ENCODE measurements at places on chromosomes 4 and X. TPM values are rescaled to one million over a fixed set of nuclear protein-coding genes. Genes with fewer than 3 reads are reported as not detected.

DNA sequence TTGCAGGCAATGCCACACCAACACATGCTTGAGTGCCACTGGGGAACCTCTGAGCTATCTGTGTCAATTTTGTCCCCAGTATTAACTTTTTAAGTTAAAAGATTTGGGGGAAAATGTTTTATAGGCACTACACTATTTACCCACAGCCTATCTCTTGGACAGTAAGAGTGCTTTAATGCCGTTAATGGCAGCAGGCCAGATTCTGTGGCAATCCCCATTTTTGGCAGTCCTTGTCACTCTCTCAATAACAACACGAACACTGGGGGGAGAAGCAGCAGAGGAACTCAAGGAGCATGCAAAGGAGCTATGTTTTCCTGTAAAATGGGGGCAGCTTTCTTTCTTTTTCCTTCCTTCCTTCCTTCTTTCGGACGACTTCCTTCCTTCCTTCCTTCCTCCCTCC, 168.6 kb downstream of the NSUN7 start:
- no peaks in the 10 kb centered on the region for H3K36me3 ChIP-seq
- no peak overlapping the region for H3K27ac ChIP-seq
- H3K27me3 ChIP-seq: no peaks in the 10 kb centered on the region
- no peak overlapping the region for H3K4me3 ChIP-seq

GRCh38 chr4:123832173-123833026, 435.8 kb downstream of the SPRY1 start:
- H3K27ac ChIP-seq: no peak overlapping the region
- no peak overlapping the region for H3K4me3 ChIP-seq
- no peaks in the 10 kb centered on the region for H3K36me3 ChIP-seq
- no peaks in the 10 kb centered on the region for H3K4me1 ChIP-seq

DNA sequence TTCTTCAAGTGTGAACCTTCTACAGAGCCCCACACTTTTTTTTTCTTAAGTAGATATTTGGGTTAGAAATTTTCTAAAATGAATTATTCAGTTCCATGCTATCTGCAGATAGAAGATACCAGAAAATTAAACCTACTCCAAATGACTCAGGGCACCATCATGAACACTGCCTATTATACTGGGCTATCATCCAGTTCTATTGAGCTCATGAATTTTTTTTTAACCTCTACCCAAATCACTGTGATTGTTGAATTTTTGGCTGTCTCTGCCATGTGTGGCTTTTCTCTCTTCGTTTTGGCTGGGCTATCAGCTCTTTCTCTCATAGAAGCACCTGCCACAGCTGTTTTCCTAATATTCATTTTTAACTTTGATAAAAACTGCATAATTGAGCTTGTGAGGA, 31.0 kb upstream of the SLC34A2 start:
- no peaks in the 10 kb centered on the region for H3K36me3 ChIP-seq
- peaks cover 6% of the 10 kb centered on the region for H3K4me1 ChIP-seq

GRCh38 chrX:67555578-67556203, 11.9 kb downstream of the AR start:
- H3K36me3 ChIP-seq: no peaks in the 10 kb centered on the region
- no peaks in the 10 kb centered on the region for H3K4me1 ChIP-seq
- H3K27me3 ChIP-seq: no peaks in the 10 kb centered on the region
- no peak for DNase-seq

DNA sequence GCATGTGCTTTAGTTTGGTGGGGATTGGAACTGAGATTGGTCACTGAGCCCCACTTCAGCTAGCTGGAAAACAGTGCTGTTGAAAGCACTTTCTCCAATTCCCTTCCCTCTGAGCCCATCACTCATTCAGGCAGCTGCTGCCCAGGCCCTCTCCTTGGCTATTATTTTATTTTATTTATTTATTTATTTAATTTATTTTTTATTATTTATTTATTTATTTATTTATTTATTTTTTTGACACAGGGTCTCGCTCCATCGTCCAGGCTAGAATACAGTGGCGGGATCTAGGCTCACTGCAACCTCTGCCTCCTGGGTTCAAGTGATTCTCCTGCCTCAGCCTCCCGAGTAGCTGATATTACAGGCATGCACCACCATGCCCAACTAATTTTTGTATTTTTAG, 51.8 kb upstream of the RBPJ start:
- H3K4me3 ChIP-seq: no peak overlapping the region
- no peaks in the 10 kb centered on the region for H3K36me3 ChIP-seq
- H3K4me1 ChIP-seq: peaks cover 18% of the 10 kb centered on the region
- peaks cover 2% of the 10 kb centered on the region for H3K27me3 ChIP-seq

DNA sequence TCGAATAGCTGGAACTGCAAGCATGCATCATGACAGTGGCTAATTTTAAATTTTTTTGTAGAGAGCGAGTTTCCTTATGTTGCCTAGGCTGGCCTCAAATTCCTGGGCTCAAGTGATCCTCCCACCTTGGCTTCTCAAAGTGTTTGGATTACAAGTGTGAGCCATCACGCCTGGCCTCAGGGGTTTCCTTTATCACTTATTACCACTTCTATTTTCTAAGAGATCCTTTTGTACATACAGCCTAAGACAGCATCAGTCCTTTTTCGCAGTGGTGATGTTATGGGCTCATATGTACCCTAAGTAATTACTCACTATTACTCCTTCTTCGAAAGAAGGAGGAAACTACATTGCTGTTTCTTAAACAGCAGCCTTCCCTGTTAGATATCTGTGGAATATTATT, 54.1 kb upstream of the CDKN2AIP start:
- DNase-seq: no peak
- H3K36me3 ChIP-seq: no peaks in the 10 kb centered on the region
- peaks cover 14% of the 10 kb centered on the region for H3K27me3 ChIP-seq

DNA sequence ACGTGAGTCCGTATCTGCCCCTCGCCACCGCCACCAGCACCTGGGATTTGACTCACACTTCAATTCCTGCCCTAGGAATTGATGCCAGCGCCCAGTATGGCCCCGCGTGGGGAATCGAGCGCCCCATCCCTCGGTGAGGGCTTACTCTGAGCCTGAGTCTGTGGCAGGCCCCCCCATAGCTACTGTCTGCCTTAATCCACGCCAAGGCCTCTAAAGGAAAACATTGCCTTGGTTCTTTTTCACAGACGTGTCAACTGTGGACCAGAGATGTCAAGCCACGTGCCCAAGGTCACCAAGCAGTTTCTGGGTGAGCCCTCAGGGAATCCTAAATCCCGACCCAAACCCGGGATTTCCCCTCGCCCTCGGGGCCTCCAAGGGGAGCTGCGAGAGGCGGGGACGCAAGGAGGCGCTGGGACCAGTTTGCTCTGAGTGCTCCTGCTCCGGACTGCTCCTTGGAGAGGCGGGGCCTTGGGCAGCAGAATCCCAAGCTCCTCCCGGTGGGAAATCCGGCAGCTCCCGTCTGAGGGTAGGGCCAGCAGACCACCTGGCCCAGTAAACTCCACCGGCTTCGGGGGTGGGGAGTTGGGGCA, 12.9 kb downstream of the MSX1 start:
- DNase-seq: no peak
- peaks cover 3% of the 10 kb centered on the region for H3K4me1 ChIP-seq

DNA sequence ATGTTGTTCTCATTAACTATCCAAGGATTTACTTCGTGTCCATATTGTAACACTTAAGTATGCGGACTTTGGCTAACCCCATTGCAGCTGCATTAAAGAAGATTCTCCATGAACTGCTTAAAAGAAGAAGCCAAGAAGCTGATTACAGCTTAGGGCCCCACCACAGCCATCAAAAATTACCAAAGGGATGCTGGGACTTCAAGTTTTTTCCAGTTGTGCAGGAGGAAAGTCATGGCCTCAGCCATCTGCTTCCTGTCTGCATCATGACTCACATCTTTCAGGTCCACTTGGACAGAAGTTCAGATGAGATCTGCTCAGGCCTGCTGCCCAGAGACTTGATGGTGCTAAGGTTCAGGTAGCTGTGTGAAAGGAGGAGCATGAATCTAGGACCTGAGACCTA, 38.8 kb upstream of the CAPN6 start:
- H3K27me3 ChIP-seq: no peaks in the 10 kb centered on the region
- H3K4me1 ChIP-seq: no peaks in the 10 kb centered on the region
- DNase-seq: no peak
- H3K36me3 ChIP-seq: no peaks in the 10 kb centered on the region
- H3K4me3 ChIP-seq: no peak overlapping the region
- no peak overlapping the region for H3K27ac ChIP-seq

DNA sequence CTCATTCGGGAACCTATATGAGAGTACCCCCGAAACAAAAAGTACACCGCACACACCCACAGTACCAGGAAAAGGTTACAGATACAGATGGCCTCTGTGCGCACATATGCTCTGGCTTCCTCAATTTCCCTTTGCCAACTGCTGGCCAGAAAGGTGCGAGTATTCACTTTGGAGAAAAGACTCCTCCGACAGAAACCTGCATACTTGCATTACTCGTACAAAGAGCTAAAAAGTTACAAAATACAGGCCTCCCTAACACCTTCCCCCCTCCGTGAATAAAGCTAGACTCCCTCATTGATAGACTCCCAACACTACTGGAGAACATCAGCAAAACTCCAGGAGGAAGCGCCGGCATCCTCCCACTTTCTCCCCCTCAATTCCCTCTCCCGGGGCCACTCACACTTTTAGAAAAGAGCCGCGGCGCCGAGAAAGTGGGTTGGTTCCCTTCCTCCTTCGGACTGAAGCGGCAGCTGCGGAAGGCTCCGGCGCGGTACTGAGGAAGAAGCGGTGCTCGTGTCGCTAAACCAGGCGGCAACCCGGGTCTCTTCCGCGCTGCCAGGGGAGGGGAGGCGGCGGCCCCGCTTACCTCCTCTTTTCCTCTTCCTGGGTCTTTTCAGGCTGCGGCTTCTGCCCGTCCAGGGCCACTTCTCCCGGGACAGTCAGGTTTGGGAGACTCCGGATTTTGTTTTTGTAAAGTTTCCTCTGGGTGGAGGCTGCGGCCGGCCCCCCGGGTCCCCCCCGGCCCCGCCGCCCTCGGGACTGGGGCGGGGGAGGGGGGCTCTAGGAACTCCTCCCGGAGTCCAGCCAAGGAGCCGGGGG, 1.1 kb downstream of the FBXW7 start:
- peaks cover 56% of the 10 kb centered on the region for H3K4me1 ChIP-seq

- no peaks in the 10 kb centered on the region for H3K36me3 ChIP-seq
- peak overlapping the region; percentile 85 for H3K27ac ChIP-seq
- H3K27me3 ChIP-seq: no peaks in the 10 kb centered on the region
- no peak overlapping the region for H3K4me3 ChIP-seq
- DNase-seq: peak; percentile 77
- H3K4me1 ChIP-seq: peaks cover 20% of the 10 kb centered on the region
These were observed 45.9 kb upstream of the PGM2 start for GRCh38 chr4:37780444-37781130.

DNA sequence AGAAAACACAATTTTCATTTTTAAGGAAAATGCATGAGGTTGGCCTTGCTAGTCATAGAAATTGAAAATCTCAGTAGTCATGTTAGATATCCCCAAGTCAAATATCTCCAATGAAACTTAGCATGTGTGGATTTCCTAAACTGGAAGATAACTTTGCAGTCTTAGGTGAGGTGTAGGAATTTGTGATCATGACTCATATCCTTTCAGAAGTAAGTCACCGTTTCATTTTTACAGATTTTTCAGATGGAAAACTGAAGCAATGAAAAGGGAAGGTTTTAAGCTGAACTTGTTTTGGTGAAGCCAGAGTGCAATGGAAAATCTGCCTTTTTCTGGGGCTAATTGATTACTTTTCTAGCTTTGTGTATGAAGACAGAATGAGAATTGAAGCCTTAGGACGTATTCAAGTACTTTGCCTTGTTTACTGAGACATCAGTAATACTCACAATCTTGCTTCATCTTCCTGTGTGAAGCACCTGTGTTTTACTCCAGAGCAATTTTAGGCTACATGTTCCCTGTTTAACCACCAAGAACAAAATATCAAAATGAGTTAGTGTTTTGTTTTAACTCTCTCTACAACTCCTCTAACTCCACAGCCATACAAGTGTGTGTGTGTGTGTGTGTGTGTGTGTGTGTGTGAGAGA, 1662.8 kb upstream of the ADGRL3 start:
- no peak overlapping the region for H3K27ac ChIP-seq
- no peak for DNase-seq
- H3K4me3 ChIP-seq: no peak overlapping the region

- H3K36me3 ChIP-seq: no peaks in the 10 kb centered on the region
- H3K27ac ChIP-seq: no peak overlapping the region
- DNase-seq: no peak
- H3K4me1 ChIP-seq: no peaks in the 10 kb centered on the region
- H3K4me3 ChIP-seq: no peak overlapping the region
- H3K27me3 ChIP-seq: no peaks in the 10 kb centered on the region
These were observed 24.0 kb downstream of the BTC start for GRCh38 chr4:74770226-74770910.

DNA sequence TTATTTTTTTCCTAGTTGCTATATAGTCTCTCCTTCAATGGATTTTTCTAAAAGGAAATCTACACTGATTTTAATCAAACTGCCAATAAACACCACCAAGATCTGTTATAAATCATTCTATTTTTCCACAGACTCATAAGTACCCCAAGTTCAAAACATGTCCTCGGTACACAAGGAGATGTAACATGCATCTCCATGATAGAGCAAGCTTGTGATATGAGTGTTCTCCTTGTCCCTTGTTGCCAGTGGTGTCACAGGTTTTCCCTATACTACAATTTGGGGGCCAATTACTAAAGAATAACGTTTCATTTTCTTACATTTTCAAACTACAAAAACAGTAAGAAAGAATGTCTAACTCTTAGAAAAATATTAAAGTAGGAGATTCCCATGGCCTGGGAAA, 491 bp downstream of the ARHGEF6 start:
- peaks cover 68% of the 10 kb centered on the region for H3K4me1 ChIP-seq
- peak overlapping the region; percentile 95 for H3K27ac ChIP-seq
- peaks cover 43% of the 10 kb centered on the region for H3K36me3 ChIP-seq
- H3K4me3 ChIP-seq: peak overlapping the region; percentile 83
- no peaks in the 10 kb centered on the region for H3K27me3 ChIP-seq

- DNase-seq: no peak
- H3K4me3 ChIP-seq: no peak overlapping the region
- H3K27me3 ChIP-seq: no peaks in the 10 kb centered on the region
- no peaks in the 10 kb centered on the region for H3K4me1 ChIP-seq
These were observed 562.8 kb upstream of the AADAT start for GRCh38 chr4:170652571-170652970.

DNA sequence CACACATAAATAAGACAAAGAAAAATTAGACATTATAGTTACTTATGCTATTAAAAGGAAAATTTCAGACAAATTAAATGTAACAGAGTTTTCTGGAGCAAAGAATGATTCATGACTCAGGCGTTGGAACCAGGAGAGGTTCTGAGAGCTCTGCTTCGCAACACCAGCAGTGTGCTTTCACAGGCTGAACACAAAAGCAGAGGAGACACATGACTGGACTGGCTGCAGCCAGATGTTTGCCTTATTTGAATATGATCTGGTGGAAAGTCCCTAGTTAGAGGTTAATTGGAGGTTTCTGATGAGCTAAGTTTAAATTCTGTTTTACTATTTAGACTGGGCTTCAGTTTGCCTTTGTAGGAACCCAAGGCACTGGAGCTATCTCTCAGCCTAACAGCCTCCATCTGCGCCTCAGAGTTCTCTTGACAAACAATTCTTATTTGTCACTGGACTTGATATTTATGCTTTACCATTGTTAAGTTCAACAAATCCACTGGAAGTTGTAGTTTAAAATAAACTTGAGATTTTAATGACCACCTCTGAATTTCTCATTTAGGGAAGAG, 16.2 kb downstream of the BOD1L1 start:
- DNase-seq: no peak
- no peak overlapping the region for H3K4me3 ChIP-seq
- no peaks in the 10 kb centered on the region for H3K27me3 ChIP-seq

GRCh38 chr4:54781756-54782155, 124.0 kb downstream of the KIT start:
- no peaks in the 10 kb centered on the region for H3K4me1 ChIP-seq
- H3K27me3 ChIP-seq: no peaks in the 10 kb centered on the region
- no peak overlapping the region for H3K27ac ChIP-seq
- no peak for DNase-seq

Gene PNMA5
- total RNA-seq: 0.10 TPM

Gene DEFB131A
- not detected for total RNA-seq

Gene IL2RG
- total RNA-seq: 523 TPM

Gene CSAG2
- total RNA-seq: not detected

Gene FAM114A1
- total RNA-seq: 0.45 TPM

Gene NUDT10
- total RNA-seq: 0.15 TPM

Gene SOX3
- not detected for total RNA-seq

Gene PNMA6F
- total RNA-seq: not detected
